ENCODE measurements at places on chromosomes 4 and X.

- no peak for DNase-seq
These were observed 37.3 kb downstream of the RRAGB start for GRCh38 chrX:55754861-55755294.

DNA sequence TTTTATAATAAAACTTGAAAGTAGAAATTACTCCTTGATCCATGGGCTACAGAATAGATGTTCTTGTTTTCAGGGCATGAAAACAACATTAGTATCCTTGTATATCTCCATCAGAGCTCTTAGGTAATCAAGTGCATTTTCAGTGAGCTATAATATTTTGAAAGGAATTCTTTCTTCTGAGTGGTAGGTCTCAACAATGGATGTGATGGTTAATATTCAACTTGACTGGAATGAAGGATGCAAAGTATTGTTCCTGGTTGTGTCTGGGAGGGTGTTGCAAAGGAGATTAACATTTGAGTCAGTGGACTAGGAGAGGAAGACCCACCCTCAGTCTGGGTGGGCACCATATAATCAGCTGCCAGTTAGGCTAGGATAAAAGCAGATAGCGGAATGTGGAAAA, 100.1 kb downstream of the LCORL start:
- DNase-seq = no peak

DNA sequence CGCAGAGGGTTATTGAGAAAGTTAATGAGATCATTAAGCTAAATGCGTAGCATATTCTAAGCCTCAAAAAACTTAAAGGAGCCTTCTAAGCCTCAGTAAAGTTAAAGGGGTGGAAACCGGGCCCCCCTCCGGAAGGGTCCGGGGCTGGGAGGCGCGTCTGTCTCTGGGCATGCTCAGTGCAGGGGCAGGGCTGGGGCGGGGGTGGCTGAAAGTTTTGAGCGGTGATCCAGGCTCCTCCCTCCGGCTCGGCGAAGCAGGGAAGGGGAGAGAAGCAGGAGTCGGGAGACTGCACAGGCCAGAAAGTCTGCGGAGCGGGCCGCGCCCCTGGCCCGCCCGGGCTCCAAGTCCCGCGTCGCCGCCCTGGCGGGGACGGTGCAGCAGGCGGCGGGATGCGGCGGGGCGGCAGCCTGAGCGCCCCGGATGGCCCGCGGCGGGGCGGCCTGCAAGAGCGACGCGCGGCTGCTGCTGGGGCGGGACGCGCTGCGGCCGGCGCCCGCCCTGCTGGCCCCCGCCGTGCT, at the start of gene EVC:
Gene EVC (plus strand): TSS at position 241 of the 518 bp plus-strand sequence. CDS start 180 bp downstream, at position 421.
- DNase-seq = no peak

- no peak for DNase-seq
These were observed 6.9 kb downstream of the CXCL3 start for GRCh38 chr4:74031576-74031975.

GRCh38 chrX:133380711-133381619, 34.3 kb downstream of the GPC4 start:
- no peak for DNase-seq
